ENCODE measurements at places on chromosomes 7 and 10. TPM values are rescaled to one million over a fixed set of nuclear protein-coding genes. Genes with fewer than 3 reads are reported as not detected.

GRCh38 chr7:134651991-134652390 is 5.3 kb downstream of the BPGM start:
- no peak for DNase-seq

The LIPJ gene
- 2.5 TPM for total RNA-seq

DNA sequence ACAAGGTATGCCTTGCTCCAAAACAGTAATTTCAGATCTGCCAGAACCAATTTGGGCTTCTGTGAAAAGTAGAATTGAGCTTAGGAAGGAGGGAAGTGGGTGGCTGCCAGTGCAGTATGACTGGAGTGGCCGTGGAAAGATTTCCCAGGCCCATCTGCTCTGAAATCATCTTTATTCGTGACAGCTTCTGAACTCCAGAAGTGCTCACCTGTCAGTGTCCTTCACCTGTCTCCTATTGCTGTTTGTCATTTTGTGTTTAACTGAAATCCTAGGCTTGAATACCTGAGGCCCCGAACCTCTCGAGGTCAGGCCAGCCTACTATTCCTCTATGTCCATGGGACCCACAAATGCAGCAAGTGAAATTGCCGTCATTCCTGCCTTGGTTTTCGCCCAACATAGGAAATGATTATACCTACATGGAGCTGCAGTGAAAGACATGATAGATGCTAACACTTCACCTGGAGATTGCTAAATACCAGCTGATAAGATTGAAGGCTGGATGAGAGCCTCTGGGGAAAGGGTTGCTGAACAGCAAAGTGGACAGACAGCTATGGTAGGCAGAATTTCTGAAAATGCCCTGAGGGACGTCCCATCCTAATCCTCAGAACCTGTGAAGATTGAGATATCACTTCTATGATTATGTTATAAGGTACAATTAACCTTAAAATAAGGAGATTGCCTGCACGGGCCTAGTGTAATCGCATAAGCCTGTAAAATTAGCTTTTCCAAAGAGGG is 82.1 kb downstream of the C1GALT1 start:
- DNase-seq, result no peak

DNA sequence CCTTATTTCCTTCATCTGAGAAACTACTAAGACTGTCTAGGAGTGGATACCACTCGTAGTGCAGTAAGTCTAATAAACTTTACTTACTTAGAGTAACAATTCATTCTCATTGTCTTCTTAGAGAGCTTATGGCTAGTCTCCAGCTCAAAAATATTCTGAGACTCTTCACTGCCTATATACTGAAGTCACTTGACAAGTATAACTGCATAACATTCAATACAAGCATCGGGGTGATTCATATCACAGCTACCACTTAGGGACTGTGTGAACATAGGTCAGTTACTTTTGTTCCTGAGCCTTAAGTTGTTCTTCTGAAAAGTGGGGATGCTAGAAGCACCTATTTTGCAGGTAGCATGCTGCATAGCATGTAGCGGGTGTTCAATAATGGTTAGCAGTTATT is 111.0 kb downstream of the HTR7 start:
- DNase-seq, result no peak

DNA sequence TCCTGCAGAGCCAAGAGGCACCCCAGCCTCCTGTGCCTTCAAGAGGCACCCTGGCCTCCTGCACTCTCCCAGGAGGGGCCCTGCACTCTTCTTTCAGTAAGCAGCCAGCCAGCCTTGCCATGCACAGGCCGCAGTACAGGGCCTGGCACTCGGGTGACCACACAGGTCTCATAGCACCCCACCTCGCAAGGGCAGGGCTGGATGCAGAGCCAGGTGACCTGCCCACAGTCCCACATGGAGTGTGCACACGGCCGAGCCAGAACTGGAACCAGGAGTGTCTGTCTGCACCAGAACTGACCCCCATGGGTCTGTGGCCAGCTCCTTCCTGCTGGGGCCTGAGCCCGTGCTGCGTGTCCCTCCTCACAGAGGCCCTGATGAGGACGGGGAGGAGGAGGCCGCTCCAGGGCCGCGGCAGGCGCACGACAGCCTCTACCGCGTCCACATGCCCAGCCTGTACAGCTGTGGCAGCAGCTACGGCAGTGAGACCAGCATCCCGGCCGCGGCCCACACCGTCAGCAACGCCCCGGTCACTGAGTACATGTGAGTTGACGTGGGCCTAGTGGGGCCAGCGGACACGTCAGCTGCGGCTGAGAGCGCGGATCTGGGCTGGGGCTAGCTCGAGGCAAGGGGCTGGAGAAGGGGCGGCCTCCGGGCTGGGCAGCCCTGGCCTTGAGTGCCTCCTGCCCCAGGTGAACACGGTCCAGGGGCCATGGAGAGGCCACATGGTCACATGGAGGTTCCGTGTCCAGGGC is 26.3 kb downstream of the TTYH3 start:
- DNase-seq, result no peak

GRCh38 chr7:14825912-14826311 is 76.6 kb downstream of the DGKB start:
- DNase-seq, result no peak

DNA sequence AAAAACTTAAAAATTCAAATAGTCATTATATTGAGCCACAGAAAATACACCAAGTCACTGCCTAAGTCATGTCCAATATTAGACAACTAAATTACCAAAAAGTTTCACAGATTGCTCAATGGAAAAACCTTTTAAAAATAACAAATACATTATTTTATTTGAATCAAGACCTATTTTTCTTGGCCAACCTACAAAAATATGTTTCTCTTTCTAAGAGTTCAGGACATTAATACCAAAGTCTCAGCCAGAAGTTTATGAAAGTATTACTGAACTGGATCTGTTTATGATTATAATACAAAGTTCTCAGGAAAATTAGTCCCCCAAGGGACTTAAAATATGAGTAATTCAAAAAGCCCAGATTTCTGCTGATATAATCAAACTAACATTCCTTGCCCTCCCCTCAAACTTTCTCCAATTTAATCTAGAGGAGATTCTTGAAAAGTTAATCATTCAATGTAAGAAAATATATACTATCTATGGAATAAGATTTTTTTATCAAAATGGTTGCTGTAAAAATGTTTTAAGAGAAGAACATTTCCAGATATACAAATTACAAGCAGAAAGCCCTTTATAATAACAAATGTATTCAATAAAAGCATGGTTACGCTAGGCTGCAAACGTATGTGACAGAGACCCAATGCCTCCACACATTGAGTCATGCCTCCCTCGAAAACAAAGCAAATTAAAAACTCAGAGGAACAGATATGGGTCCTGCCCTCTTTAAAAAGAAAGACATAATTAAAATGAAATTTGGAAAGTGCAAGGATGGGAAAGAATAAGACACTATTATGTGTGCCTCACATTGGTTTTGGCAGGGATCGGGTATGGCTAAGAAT is 381.6 kb downstream of the PARD3 start:
- DNase-seq, result no peak

GRCh38 chr7:79308192-79308591 is 145.3 kb downstream of the MAGI2 start:
- DNase-seq, result no peak

GRCh38 chr7:145797507-145797906 is 319.1 kb upstream of the CNTNAP2 start:
- DNase-seq, result no peak

GRCh38 chr10:58362027-58362789 is 23.0 kb upstream of the TFAM start:
- no peak for DNase-seq
